ENCODE measurements at places on chromosomes 6 and 20. TPM values are rescaled to one million over a fixed set of nuclear protein-coding genes. Genes with fewer than 3 reads are reported as not detected.

DNA sequence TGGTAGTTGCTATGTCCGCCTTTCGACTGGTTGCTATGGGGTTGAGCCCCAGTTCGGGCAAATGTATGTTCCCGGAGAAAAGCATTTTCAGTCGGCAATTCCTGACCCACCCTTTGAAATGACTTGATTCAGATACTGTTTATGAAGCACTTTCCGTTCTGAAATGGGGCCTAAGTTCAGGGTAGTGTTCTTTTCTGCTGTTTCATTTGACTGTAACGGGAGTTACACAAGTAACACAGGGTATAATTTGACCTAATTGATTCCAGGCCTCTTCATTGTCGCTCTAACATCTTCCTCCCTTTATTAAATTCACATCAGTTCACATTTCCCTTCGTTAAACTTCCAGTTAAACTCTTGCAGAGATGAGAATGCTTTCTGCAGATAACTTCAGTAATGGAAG, 85.5 kb downstream of the BMP6 start:
- DNase-seq = no peak

DNA sequence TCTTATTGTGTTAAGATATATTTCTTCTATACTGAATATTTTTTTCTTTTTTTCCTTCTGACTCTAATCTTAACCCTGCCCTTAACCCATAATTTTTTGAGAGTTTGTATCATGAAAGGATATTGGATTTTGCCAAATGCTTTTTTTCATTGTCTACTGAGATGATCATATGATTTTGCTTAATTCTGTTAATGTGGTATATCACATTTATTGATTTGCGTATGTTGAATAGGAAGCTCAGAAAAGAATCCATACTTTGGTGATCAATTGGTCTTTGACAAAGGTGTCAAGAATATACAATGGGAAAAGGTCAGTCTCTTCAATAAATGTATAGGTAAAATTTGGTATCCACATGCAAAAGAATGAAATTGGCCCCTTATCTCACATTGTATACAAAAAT, 588.8 kb upstream of the ADGRB3 start:
- no peak for DNase-seq

DNA sequence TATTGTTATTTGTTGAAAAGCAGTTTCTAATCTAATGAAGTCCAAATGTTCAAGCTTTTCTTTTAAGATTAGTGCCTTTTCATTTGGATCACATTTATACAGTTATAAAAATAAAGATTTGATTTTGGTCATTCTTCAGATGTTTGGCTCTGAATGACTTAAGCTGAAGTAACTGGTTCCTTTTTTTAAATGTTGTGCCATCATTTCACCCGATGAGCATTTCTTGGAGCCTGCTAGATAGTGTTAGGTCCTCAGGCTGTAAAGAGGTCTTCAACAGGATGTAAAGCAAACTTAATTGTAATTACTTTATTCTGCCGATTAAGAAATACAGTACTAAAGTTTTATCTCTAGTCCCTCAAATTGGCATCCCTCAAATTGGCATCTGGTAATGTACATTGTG, 41.2 kb upstream of the ASIP start:
- DNase-seq = no peak

Gene FERMT1
- polyA plus RNA-seq = not detected

DNA sequence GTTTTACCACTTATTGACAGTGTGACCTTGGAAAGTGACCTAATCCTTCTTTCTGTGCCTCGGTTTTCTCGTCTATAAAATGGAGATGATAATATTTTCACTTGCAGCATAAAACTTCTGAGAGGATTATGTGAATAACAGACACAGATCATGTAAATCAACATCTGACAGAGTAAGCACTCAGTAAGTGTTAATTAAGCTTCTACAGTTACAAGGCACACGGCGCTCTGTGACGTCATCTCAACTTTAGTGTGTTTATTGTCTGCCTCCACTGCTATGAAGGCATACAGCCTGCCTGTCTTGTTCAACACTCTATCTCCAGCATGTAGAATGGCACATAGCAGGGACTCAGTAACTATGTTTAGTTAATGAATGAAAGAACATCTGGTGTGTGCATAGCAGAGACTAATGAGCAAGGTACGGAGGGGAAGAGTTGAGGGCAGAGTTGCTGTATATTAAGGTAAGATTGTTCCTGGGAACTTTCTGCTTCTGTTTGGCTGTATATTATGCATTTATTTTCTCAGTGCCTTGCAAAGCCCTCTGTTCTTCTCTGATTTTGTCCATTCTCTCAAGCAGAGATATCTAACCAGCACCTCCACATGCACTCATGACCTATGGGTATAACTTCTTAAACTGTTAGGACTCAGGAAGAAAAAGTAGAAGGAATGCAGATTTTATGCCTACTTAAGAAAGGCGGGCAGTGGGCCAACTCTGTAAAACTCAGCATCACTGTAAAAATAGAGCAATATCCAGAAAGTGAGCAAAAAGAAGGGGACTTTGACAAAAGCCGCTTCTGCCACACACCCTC, 66.4 kb upstream of the STMND1 start:
- no peak for DNase-seq

Gene PAX1
- not detected for polyA plus RNA-seq

Gene ABHD16B
- polyA plus RNA-seq = 0.14 TPM

Gene SEMG1
- not detected for polyA plus RNA-seq

GRCh38 chr6:75727206-75727605, 21.8 kb upstream of the MYO6 start:
- no peak for DNase-seq

GRCh38 chr6:34229877-34230276, 6.8 kb upstream of the HMGA1 start:
- DNase-seq = no peak

GRCh38 chr6:36744304-36744673, 46.7 kb downstream of the RAB44 start:
- no peak for DNase-seq

DNA sequence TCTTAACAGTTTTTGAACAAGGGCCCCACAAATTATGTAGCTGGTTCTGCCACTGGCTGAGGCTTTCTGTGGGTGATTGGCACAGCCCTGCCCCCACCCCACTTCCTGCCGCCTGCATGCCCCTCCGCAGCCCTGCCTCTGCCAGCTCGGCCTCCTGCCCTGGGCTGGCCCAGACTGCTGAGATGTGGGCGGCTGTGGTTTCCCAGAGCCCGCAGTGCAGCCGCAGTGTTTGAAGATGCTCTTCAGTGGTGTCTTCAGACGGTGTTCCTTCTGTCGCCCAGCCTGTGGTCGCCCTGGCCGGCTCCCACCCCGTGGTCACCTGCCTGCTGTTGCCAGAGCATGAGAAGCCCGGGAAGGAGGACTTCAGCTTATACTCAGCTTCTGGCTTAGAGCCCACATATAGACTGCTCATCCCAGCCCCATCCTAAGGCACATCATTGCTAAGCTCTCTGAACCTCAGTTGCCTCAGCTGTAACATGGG, 154.3 kb downstream of the VEGFA start:
- no peak for DNase-seq

Gene LYRM4
- polyA plus RNA-seq = 13.7 TPM

GRCh38 chr20:50918403-50918802, 12.8 kb downstream of the ADNP start:
- no peak for DNase-seq

Gene EEF1A2
- polyA plus RNA-seq = 0.08 TPM

Gene OCSTAMP
- not detected for polyA plus RNA-seq

Gene MUC22
- not detected for polyA plus RNA-seq

- DNase-seq = no peak
Observed at GRCh38 chr6:131173680-131174079, 38.4 kb downstream of the AKAP7 start.
